ENCODE measurements at places on chromosomes 5 and 9.

DNA sequence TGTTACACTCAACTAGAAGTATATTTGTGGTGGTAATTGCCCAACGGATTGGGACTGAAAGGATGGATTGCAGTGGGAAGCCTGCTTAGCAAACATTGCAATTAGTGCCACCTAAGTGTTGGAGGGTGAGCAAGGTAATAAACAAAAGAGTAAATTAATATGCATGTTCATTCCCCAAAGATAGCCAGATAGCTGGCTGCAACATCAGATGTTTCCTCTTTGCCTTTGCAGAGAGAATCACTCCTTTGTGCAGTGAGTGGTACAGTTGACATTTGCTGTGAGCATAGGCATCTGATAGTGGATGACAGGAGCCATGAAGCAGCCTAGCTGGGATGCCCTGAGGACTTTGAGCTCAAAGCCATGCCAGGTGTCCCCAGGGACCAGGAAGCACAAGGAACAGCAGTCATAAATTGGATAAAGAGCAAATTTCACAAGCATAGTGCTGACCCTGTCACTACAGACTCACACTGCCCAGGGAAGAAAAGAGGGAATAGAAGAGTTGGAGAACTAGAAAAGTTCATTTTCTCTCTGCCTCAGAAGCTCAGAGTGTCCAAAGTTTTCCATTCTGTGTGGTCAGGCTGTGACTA is 336.1 kb upstream of the SLC30A5 start:
- no peak for DNase-seq

DNA sequence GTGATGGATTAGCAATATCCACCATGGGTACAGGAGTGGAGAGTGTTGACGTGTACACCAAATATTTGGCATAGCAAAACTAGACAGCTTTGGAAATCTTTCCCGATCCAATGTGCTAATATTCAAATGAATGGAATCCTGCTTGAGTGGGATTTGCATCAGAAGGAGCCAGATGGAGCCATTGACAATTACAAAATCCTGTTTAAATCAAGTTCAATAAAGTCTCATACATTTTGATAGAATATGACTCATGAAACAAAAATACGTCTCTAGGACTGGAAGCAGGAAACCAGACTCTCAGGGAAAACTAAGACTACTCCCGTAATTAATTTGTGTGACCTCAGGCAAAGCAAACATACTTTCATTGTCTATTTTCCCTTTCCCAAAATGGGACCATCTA is 13.0 kb downstream of the TNC start:
- DNase-seq = no peak

DNA sequence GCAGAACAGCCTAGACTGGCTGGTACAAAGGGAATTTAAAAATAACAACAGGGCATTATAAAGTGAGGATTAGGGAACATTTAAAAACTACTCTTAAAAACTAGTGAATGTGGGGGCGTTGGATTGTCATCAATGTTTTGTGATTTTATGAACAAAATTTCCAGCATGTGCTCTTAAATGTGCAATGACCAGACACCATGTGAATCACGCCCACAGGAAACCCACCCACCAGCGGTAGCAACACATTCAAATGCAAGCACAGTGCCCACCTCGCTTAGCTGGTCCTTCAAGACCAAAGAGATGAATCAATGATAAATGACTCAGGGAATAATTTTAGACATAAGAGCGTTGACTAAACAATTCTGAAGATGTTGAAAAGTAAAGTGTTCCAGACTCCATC is 40.9 kb downstream of the S1PR3 start:
- DNase-seq = no peak

GRCh38 chr5:114362197-114362976 is 517 bp downstream of the KCNN2 start:
- DNase-seq = no peak

GRCh38 chr9:6471231-6471850 is 58.3 kb downstream of the UHRF2 start:
- DNase-seq = no peak

DNA sequence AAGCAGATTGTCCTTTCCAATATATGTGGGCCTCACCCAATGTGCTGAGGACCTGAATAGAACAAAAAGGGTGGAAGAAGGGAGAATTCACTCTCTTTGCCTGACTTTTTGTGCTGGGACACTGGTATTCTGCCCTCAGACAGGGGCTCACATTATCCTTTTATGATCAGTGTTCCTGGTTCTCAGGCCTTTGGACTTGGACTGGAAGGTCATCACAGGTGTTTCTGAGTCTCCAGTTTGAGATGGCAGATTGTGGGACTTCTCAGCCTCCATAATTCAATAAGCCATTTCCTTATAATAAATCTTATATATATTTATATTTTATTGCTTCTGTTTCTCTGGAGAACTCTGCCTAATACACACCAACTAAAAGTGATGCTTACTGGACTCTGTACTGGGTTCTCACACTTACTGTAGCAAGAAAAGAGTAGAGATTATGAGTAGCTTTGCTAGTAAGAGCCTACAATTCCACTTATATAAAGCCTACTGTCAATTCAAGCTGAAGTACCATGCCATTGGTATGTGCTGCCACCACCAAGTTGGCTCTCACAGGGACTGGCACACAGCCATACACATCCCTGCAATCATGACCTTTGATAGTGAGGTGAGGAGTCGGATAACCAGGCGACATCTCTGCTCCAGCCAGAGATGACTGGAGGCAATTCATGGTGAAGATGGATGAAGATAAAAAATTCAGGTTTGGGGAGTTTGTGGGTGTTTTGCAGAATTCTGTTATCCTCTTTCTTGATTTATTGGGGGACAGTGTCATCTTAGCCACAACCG is 130.7 kb upstream of the NR3C1 start:
- no peak for DNase-seq

DNA sequence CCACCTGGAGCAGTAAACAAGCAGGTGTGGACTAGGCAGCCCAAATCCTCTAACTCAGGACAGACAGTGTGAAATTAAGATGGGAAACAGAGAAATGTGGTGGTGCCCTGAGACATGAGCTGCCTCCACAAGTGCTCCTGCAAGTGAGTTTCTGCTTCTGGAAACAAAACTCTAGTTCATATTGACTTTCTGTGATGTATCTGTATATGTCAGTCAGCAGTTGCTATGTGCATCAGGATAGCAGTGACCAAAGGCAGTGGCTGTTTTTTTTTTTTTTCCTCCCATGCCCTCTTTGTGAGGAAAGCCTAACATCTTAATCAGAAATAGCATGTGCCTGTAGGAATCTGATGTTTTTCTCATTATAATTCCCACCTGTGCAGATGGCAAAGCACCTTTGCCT is 318.4 kb upstream of the SEMA6A start:
- no peak for DNase-seq

- no peak for DNase-seq
These were observed 5.2 kb downstream of the EPB41L4B start for GRCh38 chr9:109315480-109316206.

- no peak for DNase-seq
These were observed 15.2 kb upstream of the SH3RF2 start for GRCh38 chr5:145921211-145921610.

GRCh38 chr5:148379340-148379739 is 4.4 kb upstream of the FBXO38 start:
- no peak for DNase-seq

GRCh38 chr5:58048185-58048925 is 411.5 kb downstream of the PLK2 start:
- DNase-seq = no peak

DNA sequence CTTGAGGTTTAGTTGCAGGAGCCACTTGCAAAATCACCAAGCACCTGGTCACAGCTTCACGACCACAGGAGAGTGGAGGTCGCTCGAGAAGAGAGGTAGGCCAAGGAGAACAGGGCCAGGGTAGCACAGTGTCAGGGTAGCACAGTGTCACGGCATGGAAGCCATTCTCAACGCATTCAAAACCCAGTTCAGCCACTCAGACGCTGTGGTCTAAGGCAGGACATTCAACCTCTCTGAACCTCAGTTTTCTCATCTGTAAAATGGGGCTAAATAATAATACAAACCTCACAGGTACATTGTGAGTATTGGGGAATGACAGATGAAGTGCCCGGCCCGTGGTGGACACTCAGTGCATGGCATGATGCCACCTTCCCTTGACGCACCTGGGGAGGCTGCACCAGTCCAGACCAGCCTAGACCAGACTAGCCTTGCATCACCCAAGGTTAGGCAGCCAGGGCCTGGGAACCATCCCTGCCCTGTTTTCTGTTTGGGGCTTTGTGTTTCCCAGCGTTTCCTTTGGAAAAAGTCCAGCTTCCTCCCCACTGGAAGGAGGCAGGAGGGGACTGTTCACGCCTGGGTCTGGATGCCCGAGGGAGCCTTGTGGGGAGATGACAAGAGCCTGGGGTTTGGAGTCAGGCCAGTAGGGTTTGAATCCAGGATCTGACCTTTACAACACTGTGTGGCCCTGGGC is 7.8 kb upstream of the LMX1B start:
- DNase-seq = no peak

DNA sequence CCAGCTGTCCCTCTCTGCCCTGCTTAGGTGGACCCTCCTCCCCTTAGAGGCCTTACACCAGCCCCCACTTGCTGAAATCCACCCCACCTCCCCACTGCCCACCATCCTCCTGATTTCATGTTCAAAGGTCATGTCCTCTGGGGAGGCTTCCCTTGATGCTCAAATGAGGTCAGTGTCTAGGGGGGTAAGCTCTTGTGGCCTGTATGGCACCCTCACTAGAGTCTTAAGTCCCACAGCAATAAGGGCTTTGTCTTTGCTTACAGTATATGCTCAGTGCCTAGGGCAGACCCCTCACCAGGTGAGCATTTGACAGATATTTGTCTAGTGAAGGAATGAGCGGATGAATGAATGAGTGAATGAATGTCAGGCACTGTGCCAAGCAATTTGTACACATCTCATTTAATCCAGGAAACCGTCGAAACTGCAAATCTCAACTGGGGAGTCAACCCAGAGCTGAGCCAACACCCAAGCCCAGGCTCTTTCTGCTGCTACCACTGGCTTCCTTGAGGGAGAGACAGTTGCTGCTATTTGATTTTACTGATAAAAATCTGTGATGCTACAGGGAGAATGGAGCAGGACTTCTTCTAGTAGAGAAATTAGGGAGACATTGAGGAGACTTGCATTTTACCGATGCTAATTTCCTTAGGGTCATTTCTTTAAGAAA is 101.9 kb downstream of the IQGAP2 start:
- no peak for DNase-seq

DNA sequence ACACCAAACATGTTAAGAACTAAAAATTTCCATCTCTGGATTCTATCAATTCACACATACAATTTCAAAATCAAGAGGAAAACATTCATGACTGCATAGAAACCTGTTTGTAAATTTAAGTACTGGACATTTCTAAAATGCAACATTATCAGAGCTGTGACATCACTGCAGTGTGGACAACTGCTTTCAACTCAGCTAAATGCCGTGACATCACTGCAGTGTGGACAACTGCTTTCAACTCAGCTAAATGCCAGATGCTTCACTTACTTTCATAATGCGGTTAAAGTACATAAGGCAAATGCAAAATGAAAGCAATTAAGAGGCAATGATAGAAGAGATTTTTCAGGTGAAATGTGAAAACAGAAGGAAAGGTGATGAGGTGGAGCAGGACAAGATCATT is 161.5 kb downstream of the ARL15 start:
- DNase-seq = no peak

DNA sequence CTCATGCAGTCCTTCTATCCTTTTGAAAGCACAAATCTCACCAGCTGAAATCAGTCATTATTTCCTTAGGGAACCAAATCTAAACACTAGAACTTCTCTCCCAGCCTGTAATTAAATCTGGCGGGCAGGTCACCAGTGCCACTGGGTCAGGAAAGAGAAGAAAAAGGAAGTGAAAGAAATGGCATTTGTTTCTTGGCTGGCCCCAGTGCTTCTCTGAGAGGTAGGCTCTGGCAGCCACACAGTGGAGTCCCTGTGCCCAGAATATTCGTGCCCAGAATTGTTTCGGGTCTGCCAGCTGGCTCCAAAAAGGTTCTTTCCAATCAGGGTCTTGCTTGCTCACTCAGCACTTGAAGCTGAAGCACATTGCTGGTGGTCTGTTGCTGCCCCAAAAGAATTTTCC is 133.9 kb upstream of the MTAP start:
- no peak for DNase-seq

DNA sequence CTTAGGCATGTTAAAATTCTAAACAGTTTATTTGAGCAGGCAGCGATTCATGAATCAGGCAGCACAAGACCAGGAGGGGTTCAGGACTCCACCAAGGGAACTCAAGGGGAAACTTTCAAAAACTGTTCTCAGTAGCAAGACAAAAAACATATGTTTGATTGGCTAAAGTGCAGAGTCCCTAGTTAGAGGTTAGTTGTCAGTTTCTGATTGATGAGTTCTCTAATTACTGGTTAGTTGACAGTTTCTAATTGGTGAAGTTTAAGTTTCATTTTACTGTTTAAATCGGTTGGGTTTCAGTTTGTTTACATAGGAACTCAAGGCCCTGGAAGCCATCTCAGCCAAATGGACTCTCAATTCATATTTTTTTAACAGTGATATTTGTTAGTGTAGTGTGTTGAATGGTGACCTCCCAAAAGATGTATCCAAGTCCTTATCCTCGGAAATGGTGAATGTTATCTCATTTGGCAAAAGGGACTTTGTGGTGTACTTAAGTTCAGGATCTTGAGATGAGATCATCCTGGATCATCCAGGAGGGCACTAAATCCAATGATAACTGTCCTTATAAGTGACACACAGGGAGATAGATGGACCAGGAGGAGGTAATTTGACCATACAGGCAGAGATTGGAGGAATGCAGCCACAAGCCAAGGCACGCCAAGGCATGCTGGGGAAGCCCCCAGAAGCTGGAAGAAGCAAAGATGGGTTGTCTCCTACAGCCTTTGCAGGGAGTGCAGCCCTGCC is 219.2 kb upstream of the RAI14 start:
- no peak for DNase-seq

GRCh38 chr5:383066-383465 is 59.9 kb upstream of the EXOC3 start:
- no peak for DNase-seq

DNA sequence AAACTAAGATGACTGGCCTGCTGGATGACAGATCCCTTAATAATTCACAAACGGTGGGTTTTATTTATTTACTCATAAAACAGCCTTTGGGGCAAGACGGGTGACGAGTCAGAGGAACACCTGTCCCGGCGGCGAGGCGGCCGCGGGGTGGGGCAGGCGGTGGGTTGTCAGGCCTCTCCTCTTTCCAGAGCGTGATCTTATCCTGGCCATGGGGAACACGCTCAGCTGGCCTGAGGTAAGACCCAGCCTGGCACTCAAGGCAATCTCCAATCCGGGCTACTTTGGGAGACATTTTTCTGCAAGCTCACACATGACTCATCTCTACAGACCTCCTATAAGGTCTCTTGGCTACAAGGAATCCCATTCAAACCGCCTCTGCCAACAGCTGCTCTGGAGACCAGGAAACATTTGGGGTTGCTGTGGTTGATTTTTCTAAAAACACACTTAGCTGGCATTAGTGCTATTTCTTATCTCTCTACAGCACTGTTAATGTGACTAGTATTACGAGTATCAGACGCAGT is 6.3 kb downstream of the RAPGEF1 start:
- no peak for DNase-seq

DNA sequence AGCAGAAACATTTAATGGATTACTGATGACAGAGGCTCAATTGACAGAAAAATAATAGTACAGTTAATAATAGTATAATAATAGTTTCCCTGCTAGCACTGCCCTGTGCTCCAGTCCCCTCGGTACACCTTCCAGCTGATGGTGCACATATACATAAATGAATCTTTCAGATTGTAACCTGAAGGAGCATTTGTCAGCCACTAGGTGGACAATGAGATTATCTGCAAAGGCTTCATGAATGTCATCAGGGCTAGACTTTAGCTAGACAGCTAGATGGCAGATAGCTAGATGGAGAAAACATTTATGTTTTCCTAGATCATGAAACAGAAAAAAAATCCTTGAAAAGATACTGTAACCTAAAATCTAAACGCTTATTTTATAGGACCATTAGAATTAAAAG is 304.4 kb upstream of the SMC2 start:
- no peak for DNase-seq

GRCh38 chr5:56800186-56800585 is 15.2 kb upstream of the MAP3K1 start:
- DNase-seq = no peak

All from GM18507 (cell line).